ENCODE measurements at places on chromosomes 3 and 15.

DNA sequence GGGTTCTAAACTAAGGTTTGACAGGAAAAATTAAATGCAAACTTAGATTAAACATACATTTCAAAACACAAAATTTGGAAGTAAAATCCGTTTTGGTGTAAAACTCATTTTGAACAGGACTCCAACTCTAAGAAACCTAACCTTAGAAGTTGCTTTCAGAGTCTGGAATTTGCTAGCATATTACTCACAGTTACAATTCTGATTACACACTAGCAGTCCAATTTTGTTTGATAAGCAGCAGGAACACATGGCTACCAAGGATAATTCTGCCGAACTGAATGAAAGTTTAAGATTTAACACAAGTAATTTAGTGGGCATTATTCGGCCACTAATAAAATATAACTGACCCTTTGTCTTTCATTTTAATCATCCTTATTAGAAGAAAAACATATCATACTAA, 49.6 kb downstream of the FRMD5 start:
- no peak for DNase-seq

GRCh38 chr15:92614301-92614700, 41.3 kb downstream of the FAM174B start:
- no peak for DNase-seq

DNA sequence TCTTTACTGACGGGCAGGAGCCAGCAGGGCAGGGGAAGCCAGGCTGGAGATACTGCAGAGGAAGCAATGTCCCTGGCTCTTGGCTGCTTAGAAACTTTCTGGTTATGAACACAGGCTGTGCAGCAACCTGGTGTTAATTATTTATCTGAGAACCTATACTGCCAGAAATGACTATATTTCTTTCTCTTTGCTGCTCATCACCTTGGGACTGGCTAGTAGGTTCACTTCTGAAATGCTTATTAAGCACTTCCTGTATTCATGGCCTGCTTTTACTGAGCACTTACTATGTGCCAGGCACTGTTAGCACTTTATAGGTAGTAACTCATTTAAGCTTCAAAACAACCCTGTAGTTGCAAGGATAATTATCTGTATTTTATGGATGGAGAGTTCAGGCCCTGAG, 57.6 kb downstream of the RAB11A start:
- DNase-seq = no peak

- DNase-seq = no peak
Measured at GRCh38 chr15:61106044-61106834, 122.9 kb downstream of the RORA start.

GRCh38 chr15:39362821-39363561, 217.9 kb upstream of the THBS1 start:
- DNase-seq = no peak

GRCh38 chr3:52518723-52519444, 14.8 kb downstream of the NT5DC2 start:
- no peak for DNase-seq

DNA sequence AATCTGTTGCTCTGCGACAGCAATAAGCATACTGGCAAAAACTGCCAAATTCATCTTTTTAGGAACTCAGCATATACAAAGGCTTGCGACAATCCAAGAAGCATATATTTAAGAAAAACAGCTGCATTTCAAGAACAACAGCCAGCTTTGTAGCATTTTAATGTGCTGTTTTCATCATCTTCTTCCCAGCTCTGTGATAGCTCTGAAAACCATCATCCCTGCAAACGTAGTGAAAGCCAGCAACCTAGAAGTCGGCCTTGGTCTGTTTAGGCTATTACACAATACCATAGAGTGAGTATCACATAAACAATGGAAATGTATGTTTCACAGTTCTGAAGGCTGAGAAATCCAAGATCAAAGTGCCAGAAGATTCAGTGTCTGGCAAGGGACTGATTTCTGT, 187.5 kb downstream of the NAALADL2 start:
- DNase-seq = no peak

DNA sequence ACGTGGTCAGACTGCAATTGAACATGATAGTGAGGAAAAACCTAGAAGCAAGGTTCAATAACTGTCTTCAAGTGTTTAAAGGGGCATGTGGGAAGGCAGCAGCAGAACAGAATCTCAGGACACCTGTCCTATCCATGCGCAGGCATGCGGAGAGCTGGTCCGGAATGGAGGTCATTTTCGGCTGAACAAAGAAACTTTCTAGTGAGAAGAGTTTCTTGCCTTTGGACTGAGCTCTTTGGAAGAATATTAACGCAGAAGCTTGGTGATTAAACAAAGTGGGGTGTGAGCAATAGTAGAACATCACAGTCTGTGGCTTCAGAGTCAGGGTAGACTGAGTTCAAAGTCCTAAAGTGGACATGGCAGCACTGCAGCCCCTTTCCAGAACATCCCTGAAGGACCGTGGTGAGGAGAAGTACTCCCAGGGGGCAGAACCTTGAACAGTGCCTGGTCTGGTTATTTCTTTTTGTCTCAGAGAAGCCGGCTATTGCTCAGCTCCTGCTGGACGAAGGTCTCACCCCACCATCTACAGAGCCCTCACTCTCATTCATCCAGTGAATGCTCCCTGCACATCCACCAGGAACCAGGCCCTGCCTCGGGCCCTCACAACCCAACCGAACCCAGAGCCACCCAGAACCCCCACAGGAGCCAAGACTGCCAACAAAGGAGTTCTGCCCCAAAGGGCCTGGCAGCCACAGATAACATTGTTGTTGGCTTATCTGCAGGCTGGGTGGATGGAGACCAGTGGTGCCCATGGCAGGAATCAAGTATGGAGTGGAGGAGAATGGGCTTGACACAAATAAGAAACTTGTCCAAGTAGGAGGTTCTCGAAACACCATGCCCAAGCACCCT, 2.8 kb upstream of the SSUH2 start:
- DNase-seq = no peak

DNA sequence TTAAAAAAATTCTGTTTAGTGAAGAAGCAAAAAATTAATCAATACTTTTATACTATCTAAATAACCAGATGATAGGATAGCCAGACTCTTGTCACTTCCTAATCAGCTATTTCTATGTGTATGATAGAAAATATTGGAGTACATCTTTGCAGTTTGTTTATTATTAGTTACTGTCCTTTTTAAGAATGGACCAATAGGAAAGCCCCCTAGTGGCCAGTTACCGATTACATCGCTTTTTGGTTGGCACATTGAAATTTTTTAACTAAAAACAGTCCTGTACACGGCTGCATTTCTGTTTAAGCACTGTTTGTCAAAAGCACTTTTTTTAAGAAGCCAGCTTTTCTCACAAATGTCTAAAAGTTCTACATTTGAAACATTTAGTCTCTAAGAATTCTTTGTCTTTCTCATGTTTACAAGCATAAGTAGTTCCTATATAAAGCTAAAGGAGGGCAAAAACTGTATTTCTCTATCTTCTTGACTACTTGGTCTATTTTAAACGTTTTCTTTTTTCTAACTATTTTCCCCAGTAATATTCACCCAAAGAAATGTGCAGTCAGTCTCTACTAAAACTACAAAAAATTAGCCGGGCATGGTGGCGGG, 253.2 kb upstream of the LRTM1 start:
- no peak for DNase-seq

GRCh38 chr3:153210146-153210545, 48.1 kb downstream of the RAP2B start:
- no peak for DNase-seq

GRCh38 chr3:40382617-40382979, 4.4 kb upstream of the ENTPD3 start:
- DNase-seq = no peak

DNA sequence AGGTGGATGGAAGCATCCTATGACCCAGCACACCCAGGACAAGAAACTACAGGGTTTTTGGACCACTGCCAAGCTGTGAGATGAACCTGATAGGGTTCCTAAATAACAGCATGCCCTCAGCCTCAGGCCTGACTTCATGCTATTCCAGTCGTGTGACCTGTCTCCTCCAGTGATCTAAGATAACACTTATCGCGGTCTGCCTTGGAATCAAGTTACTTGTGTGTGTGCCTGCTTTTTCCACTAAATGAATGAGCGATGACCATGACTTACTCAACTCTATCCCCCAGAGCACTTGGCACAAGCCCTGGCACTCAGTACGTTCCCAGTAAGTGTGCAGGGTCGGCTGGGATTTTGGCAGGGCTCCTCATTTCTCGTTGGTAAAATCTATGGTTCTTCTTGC, 172.7 kb upstream of the TP63 start:
- no peak for DNase-seq

DNA sequence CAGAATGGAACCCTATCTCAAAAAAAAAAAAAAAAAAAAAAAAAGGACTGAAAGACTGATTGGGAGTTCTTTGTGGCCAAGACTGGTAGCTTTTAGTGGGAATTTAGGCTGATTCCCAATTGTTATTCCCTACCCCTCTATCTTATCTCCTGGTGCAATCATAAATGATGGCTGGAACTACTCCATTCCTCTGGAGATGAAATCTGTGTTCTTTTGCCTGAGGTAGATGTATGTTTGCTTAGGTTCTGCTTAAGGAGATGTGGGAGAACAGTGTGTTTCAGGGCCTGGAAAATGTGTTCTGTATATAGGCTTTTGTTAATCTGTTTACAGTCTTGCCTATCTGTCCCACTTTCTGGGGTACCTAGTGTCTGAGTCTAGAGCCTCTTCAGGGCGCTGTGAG, 19.5 kb downstream of the UBE2Q2 start:
- no peak for DNase-seq

- DNase-seq = no peak
Measured at GRCh38 chr3:17059989-17060550, 175.3 kb downstream of the PLCL2 start.

DNA sequence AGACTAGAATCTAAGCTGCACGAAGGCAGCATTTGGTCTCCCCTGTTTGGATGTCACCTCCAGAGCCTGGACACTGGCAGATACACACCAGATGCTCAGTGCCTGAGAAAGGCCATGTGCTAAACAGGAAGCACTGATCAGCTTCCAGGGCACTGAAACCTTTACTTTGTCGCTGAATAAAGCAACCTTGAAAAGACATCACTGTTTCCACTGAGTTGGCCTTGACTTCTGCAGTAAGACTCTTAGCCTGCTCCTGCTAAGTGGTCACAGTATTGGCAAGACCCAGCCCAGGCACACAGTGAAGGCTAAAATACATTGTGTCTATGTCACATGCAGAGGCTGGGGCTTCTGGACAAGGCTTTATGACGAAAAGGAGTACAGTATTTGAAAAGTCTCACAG, 104.3 kb upstream of the ICE2 start:
- no peak for DNase-seq

Data from activated B cell treated with CpG ODN at 0.5 μM for 24 hours (primary cell).